ENCODE measurements at places on chromosomes 4 and X. TPM values are rescaled to one million over a fixed set of nuclear protein-coding genes. Genes with fewer than 3 reads are reported as not detected.

The AMTN gene
- 0.96 TPM for total RNA-seq

The RS1 gene
- 0.24 TPM for total RNA-seq

GRCh38 chr4:148203056-148203898, 238.9 kb downstream of the NR3C2 start:
- no peak for DNase-seq

DNA sequence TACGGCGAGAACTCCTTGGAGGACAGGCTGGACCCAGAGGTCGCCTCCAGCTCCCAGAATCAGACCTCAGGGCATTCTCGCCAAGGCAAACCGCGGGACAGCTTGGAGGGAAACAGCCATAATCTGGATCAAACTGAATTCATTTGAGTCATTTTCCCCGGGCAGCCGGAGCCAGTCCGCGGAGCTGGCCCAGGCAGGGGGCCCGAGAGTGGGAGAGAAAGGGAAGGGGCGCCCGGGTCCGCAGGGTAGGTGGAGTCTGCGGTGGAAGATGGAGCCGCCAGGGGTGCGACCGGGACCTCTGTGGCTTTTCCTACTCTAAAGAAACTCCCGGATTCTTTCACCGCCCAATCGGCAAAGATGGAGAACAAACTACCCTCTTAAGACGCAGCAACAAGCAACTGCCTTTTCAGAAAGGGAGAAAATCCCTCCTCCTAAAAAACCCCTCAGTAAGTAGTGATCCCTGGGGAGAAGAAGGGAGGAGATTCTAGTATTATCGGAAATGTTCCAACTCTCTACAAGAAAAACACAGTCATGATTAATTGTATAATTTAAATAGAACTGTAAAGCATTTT, 5.2 kb downstream of the NKX3-2 start:
- DNase-seq = no peak

The IQCM gene
- not detected for total RNA-seq

GRCh38 chrX:10007621-10008020, 40.5 kb downstream of the CLDN34 start:
- peak; percentile 25 for DNase-seq

The TBX22 gene
- 2.4 TPM for total RNA-seq

GRCh38 chr4:123064390-123064789, 142.0 kb upstream of the NUDT6 start:
- DNase-seq = no peak

The STARD8 gene
- 2.4 TPM for total RNA-seq

The FAM47A gene
- total RNA-seq = not detected
